Suppressor macrophage treated with lipopolysaccharide for 1 hour (primary cell): ENCODE measurements at places on chromosomes 2 and 18.

DNA sequence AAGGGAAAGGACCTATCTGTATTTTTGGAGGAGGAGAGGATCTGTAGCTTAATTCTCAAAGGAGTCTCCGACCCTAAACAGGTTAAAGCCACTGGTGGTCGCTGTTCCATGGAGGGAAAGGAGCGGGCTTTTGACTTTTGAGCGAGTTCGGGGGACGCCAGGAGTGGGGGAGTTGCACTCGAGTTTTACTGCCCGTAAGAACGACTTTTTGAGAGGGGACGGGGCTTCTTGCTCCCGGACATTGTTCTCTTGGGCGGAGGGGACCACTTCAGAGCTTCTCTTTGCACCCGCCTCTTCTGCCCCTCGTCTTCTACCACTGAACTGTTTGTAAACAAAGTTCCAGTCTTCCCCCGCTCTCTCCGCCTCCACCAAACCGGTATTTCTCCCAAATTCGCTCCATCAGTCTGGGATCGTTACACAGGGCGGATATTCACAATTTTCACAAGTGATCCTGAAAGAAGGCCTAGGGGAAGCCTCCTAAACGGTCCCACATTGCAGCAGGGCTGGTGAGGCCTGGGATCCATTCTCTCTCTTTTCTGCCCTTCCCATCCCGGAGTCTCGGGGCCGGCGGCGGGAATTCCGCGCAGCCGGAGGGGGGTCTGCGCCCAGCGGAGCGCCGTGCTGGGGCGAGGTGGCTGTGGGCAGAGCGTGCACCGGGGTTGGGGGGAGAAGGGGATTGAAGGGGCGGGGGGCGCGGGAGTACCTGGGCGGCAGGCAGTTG, 6.6 kb downstream of the DLX2 start:
- no peak for DNase-seq

- DNase-seq, result no peak
Measured at GRCh38 chr18:46719388-46719787, 37.5 kb downstream of the ST8SIA5 start.

GRCh38 chr2:178807227-178808008, at the start of gene TTN:
TTN (minus strand) TSS chr2:178807423; CDS start chr2:178804642, 2,781 bp downstream.
- DNase-seq, result no peak

DNA sequence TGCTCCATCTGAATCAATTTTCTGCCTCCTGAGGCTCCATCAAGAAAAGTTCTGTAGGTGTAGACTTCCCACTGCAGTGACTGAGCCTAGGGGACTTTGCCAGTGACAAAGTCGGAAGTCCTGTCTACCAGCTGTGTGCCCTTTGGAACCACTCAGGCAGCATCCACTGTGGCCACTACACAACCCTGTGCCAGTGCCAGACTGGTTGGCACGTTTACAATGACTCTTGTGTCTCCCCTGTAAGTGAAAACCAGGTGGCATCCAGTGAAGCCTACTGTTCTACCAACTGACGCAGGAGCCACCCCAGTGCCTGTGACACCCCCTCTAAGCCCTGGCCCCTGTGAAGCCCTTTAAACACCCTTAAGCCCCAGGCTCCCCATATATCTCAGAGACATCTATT, 132.1 kb upstream of the SERPINE2 start:
- DNase-seq, result no peak

DNA sequence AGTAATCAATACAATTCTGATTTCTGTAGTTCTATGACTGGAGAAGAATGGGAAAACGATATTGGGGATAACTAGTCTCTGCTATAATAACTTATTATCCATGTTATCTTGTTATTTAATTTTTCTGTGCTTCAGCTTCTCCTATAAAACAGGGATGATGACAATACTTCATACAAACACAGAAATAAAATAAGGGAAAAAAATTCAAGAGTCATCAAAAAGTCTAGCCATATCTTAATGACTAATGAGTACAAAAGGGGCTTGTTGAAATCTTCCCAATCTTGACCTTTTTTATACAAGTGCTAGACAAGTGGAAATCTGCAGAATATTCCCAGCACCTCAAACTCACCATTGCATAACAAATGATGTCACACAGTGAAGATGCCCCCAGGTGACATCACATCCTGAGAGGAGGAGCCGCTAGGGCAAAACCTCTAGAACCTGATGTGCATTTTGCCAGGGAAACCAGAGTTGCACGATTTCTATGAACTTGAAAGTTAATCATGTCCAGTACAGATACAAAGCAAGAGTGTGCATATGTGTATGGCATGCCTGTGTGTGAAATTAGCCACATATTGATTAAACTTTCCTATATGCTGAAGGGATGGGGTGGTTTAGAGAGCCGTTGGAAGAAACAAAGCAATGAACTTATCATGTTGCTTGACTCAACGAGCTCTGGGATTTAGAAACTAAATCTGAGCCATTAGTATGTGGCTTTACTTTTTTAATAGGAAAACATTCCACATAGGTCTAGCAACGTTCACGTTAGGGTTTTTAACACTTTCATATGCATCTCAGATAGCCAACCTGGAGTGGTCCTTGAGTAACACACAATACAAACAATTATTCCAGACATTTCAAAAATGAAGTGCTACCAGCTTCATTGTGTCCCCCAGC, 278.9 kb downstream of the SLC4A3 start:
- no peak for DNase-seq

DNA sequence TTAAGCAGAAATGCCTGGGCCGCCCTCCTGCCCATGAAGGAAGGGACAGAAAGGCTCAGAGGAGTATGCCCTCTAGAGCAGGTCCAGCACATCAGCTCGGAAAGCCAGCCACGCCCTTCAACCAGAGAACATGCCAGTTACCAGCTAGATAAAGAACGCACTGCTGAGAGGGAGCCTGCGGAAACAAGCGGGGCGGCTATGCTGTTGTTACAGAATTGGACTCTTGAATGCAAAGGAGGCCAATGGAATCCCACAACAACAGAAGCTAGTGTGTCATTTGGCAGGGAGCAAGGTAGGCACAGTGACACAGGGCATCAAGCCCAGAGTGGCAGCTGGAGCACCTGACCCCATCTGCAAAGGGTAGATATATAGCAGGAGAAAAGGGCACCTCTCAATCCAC, 242.9 kb upstream of the ID2 start:
- DNase-seq, result no peak

- DNase-seq, result peak; percentile 6
Measured at GRCh38 chr18:10410472-10411308, 43.7 kb upstream of the APCDD1 start.
